ENCODE measurements at places on chromosomes 13 and 19. TPM values are rescaled to one million over a fixed set of nuclear protein-coding genes. Genes with fewer than 3 reads are reported as not detected.

The ODAD3 gene
- not detected for total RNA-seq

The VSTM2B gene
- total RNA-seq: not detected

The WDR87 gene
- total RNA-seq: not detected

The ADGRL1 gene
- 26.5 TPM for total RNA-seq

The GRIN2D gene
- not detected for total RNA-seq

DNA sequence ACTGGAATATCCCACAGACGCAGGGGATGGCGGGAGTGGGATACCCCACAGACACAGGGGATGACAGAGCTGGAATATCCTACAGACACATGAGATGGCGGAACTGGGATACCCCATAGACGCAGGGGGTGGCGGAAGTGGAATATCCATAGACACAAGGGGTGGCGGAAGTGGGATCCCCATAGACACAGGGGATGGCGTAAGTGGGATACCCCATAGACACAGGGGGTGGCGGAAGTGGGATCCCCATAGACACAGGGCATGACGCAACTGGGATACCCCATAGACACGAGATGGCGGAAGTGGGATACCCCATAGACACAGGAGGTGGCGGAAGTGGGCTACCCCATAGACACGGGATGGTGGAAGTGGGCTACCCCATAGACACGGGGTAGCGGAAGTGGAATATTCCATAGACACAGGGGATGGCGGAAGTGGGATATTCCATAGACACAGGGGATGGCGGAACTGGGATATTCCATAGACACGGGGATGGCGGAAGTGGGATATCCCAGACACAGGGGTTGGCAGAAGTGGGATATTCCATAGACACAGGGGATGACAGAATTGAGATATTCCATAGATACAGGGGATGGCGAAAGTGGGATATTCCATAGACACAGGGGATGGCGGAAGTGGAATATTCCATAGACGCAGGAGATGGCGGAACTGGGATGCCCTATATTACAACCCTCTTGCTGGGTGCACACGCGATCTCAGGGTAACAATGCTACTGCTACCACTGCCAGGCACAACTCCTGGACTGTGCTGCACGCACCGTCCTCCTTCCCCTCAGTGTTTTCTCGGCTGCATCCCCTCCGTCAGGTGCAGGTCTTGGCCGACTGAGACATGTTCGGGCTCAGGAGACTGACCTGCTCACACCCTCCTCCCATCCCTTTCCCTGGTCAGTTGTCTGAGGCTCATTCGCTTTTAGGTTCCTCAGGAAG lies 28.1 kb downstream of the ZNF787 start:
- peak overlapping the region; percentile 66 for H3K4me3 ChIP-seq
- peaks cover 76% of the 10 kb centered on the region for H3K36me3 ChIP-seq
- no peaks in the 10 kb centered on the region for H3K27me3 ChIP-seq
- DNase-seq: no peak
- peaks cover 28% of the 10 kb centered on the region for H3K4me1 ChIP-seq
- peak overlapping the region; percentile 91 for H3K27ac ChIP-seq

DNA sequence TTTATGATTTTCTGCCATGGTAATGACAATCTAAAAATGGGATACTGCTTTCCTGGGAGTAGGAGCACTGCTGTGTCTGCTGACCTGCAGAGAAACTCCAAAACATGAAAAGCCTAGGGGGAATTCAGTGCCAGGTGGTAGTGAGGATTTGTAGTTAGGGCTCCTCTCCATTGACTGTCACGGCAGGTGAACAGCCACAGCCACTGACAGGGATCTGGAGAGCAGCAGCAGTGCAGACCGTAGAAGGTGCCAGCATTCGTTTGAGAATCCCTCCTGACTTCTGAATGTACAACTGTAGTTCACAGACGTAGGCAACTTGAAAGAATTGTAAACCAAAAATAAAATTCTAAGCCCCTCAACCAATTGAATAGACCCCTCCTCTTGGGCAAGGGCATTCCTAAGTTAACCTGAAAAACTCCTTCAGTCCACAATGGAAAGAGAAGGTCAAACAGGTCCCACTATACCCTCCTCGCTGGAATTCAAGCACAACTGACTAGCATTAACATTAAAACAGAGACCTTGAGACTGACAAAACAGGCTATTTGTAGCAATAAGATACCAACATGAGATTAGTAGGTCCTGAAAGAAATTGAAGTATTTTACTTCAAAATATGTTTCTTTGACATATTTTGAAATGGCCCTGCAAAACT lies 1328.8 kb downstream of the OLFM4 start:
- no peaks in the 10 kb centered on the region for H3K36me3 ChIP-seq
- no peak for DNase-seq
- no peak overlapping the region for H3K27ac ChIP-seq

DNA sequence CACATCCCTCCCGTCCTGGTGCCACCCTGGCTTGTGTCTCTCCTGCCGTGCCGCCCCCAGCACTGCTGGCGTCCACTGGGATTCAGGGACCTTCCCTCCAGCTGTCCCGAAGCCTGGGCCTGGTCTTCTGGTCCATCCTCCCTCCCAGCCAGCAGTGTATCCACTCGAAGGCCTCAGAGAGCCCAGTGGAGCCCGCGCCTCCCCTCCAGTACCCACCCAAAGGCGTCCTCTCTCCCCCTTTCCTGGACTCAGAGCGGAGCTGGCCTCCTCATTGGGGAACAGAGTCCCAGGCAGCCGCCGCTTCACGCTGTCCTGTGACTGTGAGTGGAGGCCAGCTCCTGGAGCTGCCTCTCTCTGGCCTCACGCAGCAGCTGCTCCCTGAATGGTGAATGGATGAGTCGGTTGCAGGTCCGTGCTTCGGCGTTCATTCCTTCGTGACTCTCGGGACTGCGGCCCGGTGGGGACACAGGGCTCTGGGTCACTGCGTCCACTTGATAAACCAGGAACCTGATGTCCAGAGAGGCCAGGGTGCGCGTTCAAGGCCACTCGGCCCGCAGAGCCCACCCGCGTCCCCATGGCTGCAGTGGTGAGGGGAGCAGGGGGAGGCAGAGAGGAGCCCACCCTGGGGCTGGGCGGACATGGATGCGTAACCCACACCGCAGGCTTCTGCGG lies 12.1 kb downstream of the ONECUT3 start:
- H3K36me3 ChIP-seq: peaks cover 48% of the 10 kb centered on the region
- no peaks in the 10 kb centered on the region for H3K27me3 ChIP-seq
- H3K4me3 ChIP-seq: no peak overlapping the region
- H3K27ac ChIP-seq: no peak overlapping the region
- H3K4me1 ChIP-seq: no peaks in the 10 kb centered on the region

GRCh38 chr13:52701728-52702465 lies 37.7 kb downstream of the CNMD start:
- no peaks in the 10 kb centered on the region for H3K36me3 ChIP-seq
- no peaks in the 10 kb centered on the region for H3K27me3 ChIP-seq
- DNase-seq: no peak
- no peak overlapping the region for H3K27ac ChIP-seq
- no peak overlapping the region for H3K4me3 ChIP-seq

DNA sequence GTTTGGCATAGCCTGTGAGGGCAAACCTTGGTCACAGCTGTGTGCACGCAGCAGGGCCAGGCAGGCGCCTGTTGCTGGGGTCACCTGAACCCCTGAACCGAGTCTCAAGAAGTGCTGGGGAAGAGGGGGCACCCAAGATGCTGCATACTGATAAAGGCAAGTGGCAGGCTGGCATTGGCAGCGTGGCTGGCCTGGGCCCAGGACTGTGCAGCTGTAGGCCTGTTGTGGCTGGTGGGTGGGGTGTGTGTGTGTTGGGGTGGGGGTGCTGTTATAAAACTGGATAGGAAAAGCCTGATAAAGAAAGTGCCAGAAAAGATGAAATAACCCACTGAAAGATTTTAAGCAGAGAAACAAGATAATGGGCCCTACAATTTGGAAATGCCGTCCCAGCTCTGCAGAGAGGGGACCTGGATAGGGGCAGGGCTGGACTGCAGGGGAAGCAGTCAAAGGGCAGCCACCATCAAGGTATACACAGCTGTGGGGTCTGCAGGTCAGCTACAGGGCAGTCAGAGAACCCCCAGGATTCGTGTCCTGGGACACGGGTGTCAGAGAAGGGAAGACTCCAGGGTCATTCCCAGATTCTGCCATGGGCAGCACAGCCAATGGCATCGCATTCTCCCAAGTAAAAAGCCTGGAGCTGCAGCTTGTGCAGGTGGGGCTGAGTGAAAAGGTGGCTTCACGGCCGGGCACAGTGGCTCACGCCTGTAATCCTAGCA lies 33.2 kb downstream of the CILP2 start:
- H3K27me3 ChIP-seq: no peaks in the 10 kb centered on the region
- no peaks in the 10 kb centered on the region for H3K4me1 ChIP-seq
- DNase-seq: no peak

DNA sequence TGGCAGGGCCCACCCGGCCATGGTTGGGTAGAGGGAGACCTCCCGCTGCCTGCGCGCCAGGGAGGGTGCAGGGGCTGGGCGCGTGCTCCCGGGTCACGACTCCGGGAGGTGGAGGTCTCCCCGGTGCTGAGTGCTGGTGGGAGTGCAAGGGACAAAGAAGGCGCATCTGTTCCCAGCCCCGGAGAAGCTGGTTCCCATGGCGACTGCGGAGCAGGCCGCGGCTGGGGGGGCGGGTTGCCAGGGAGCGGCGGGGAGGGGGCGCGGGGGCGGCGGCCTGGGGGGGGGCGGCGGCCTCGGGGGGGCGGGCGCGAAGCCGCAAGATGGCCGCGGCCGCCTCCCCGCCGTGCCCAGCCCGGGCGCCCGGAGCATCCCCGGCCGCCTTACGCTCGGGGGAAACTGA lies 1.2 kb downstream of the CBARP start:
- H3K27me3 ChIP-seq: no peaks in the 10 kb centered on the region
- peaks cover 26% of the 10 kb centered on the region for H3K4me1 ChIP-seq
- DNase-seq: no peak
- no peak overlapping the region for H3K27ac ChIP-seq
- peaks cover 36% of the 10 kb centered on the region for H3K36me3 ChIP-seq

DNA sequence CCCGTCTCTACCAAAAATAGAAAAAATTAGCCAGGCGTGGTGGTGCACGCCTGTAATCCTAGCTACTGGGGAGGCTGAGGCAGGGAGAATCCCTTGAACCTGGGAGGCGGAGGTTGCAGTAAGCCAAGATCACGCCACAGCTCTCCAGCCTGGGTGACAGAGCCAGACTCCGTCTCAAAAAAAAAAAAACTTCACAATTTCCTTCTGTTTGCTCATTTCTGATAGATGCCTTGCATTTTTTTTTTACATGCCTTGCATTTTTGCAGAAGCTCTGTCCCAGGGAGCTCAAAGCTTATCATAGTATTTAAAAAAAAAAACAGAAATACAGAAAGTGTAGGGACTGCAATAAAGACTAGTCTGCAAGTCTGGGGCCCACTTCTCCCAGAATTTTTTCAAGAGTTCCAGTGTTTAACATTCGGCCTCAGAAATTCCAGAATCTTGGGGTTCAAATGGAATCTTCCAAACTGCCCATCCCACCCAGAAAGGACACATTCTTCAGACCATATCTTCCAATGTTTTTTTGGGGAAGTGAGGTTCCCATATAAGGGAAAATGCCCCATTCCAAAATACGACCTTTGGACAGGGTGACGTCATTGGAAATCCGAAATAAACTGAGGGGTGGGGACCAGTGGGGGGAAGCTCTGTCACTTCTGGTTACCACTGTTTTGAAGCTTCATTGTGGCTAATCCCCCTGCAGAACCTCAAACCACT lies 17.2 kb upstream of the RAB8A start:
- H3K4me1 ChIP-seq: peaks cover 26% of the 10 kb centered on the region
- DNase-seq: no peak
- peaks cover 81% of the 10 kb centered on the region for H3K36me3 ChIP-seq
- H3K27me3 ChIP-seq: no peaks in the 10 kb centered on the region
- H3K4me3 ChIP-seq: no peak overlapping the region
- no peak overlapping the region for H3K27ac ChIP-seq

DNA sequence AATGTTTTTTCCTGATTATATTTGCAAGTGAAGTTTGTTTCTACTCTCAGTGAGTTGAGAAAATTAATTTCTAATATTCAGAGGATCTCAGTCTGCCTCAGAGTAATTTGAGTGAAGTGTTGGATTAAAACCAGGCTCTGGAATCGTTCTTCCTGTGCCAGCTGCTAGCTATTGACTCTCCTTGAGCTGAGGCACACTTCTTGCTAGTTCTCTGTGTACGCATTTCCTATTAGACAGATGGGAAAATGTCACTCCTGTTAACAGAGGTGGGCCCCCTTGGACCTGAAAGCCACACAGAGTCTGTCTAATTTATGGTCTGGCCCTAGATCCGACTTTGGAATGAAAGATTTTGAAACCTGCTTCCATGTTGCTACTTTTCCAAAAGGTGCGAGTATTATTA lies 107.6 kb upstream of the RNF113B start:
- H3K36me3 ChIP-seq: no peaks in the 10 kb centered on the region
- peaks cover 7% of the 10 kb centered on the region for H3K4me1 ChIP-seq
- H3K27ac ChIP-seq: no peak overlapping the region
- no peaks in the 10 kb centered on the region for H3K27me3 ChIP-seq

GRCh38 chr19:8224394-8225145 lies 15.4 kb downstream of the CERS4 start:
- H3K4me3 ChIP-seq: no peak overlapping the region
- peak overlapping the region; percentile 13 for H3K27ac ChIP-seq
- no peak for DNase-seq
- peaks cover 7% of the 10 kb centered on the region for H3K36me3 ChIP-seq
- H3K4me1 ChIP-seq: no peaks in the 10 kb centered on the region
- H3K27me3 ChIP-seq: no peaks in the 10 kb centered on the region

GRCh38 chr13:98384739-98385138 lies 192.2 kb downstream of the STK24 start:
- no peak overlapping the region for H3K27ac ChIP-seq
- H3K4me3 ChIP-seq: no peak overlapping the region
- no peaks in the 10 kb centered on the region for H3K27me3 ChIP-seq

GRCh38 chr19:2923510-2923909 lies 21.3 kb downstream of the ZNF77 start:
- no peak overlapping the region for H3K4me3 ChIP-seq
- peaks cover 4% of the 10 kb centered on the region for H3K36me3 ChIP-seq
- H3K27me3 ChIP-seq: no peaks in the 10 kb centered on the region
- no peaks in the 10 kb centered on the region for H3K4me1 ChIP-seq
- H3K27ac ChIP-seq: no peak overlapping the region

GRCh38 chr13:34722922-34723321 lies 219.1 kb upstream of the NBEA start:
- no peaks in the 10 kb centered on the region for H3K36me3 ChIP-seq
- H3K4me1 ChIP-seq: peaks cover 20% of the 10 kb centered on the region
- no peak for DNase-seq
- peak overlapping the region; percentile 70 for H3K27ac ChIP-seq
- H3K27me3 ChIP-seq: no peaks in the 10 kb centered on the region
- H3K4me3 ChIP-seq: no peak overlapping the region

DNA sequence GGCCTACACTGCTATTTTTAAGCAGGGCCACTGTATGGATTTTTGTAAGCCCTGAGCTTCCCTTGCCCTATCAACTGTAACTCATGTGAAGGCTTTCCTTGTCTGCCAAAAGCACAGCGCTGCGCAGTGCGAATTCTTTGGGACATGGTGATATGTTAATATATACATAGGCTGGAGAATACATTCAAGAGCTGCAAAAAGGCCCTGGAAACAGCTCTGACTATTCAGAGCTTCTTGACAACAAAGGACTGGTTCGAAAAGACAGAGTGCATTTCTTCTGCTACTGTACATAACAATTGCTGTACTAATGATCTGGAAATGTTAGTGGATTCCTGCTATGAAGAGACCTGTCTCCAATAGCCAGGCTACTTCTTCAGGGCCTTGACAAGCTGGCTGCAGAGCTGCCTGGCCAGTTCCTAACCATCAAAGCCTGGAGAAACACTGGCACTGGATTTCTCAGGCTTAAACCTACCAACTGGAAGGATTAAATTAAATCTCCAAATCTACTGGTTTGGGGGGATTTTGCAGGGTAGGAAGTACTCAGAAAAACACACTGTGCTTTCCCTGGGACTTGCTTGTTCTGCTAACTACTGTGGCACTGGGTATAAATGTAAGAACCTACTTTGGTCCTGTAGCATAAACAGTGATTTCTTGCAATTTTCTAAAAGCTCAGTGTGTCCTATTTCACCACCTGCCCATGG lies 246.9 kb downstream of the DNAJC15 start:
- H3K4me1 ChIP-seq: peaks cover 12% of the 10 kb centered on the region
- no peak overlapping the region for H3K4me3 ChIP-seq
- no peaks in the 10 kb centered on the region for H3K36me3 ChIP-seq
- no peak for DNase-seq
- H3K27ac ChIP-seq: no peak overlapping the region
- H3K27me3 ChIP-seq: no peaks in the 10 kb centered on the region
